ENCODE measurements at places on chromosomes 5 and 9.

GRCh38 chr9:1870915-1871314 lies 144.2 kb upstream of the SMARCA2 start:
- no peak for DNase-seq

- DNase-seq: no peak
Measured at GRCh38 chr5:7494481-7495130, 98.7 kb downstream of the ADCY2 start.

DNA sequence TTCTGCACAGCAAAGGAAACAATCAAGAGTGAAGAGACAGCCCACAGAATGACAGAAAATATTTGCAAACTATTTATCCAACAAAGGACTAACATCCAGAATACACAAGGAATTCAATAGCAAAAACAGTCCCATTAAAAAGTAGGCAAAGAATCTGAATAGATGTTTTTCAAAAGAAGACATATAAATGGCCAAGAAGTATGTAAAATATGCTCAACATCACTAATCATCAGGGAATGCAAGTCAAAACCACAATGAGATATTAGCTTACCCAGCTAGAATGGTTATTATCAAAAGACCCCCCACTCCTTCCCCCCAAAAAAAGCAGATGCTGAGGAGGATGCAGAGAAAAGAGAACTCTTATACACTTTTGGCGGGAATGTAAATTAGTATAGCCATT lies 13.4 kb upstream of the OR13C8 start:
- no peak for DNase-seq

GRCh38 chr5:117681431-117682254 lies 1107.0 kb upstream of the SEMA6A start:
- DNase-seq: no peak

DNA sequence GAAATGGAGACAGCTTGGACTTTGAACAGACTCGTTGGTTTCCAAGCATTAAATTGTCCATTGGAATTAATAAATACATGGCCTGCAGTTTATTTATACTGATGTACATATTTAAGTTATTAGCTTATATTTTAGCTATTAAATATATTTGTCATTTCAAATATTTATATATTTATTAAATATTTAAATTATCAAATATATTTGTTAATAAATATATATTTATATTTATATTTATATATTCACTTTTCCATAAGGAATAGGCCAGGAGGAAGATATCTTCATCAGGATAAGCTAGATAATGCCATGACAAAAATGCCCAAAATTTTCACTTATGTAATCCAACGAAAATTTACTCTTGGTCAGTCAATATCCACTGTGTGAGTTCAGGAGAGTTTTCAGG lies 229.9 kb downstream of the ZNF608 start:
- no peak for DNase-seq

GRCh38 chr5:141421489-141421855 lies 621 bp downstream of the PCDHGA11 start:
- no peak for DNase-seq

Data from T-helper 9 cell (primary cell).